ENCODE measurements at places on chromosomes 7 and 10.

GRCh38 chr10:21525367-21526187 lies at the start of gene SKIDA1:
TSS of gene SKIDA1 (minus strand) at chr10:21525682. CDS start at chr10:21517822, 7,860 bp downstream.
- DNase-seq, result peak; percentile 60

DNA sequence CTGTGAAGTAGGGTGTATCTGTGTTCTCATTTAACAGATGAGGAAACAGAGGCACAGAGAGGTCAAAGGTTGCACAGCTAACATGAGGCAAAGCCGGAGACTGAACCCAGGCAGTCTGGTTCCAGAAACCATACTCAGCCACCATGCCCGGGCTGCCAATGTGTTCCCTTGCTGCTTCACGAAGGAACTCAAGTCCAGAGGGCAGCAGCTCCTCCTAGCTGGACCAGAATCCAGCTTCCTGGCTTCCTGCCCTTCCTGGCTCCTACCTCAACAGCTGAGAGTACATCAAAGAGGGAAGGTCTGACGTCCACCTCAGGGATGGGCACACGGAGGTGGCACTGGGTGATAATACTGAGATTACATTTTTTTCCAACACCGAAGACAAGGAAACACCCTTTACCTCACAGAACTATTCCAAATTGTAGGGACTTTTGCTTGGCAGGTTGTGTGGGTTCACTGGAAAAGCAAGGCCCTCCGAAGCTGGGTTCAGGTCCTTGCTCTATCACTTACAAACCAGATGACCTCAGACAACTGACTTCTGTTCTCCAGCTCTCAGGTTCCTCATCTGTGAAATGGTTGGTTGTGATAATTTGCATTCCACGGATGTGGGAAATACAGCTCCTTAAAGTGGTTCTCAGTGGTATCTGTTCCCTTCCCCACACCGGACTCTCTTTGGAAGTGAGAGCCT lies 154.1 kb upstream of the ZMIZ1 start:
- DNase-seq, result no peak

DNA sequence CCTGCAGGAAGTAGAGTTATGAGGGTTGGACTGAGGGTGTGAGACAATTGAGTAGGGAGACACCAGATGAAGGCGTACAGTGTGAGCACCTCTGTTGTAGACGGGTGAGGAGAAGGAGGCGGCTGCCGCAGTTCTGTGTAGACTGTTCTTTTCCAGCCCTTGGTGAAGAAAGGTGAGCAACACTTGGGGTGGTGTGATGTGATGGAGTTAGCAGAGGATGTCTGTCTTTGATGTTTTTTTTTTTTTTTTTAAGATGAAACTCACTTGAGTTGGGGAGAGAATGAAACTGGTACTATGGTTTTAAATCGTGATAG lies 42.8 kb upstream of the RNF216 start:
- DNase-seq, result peak; percentile 49

DNA sequence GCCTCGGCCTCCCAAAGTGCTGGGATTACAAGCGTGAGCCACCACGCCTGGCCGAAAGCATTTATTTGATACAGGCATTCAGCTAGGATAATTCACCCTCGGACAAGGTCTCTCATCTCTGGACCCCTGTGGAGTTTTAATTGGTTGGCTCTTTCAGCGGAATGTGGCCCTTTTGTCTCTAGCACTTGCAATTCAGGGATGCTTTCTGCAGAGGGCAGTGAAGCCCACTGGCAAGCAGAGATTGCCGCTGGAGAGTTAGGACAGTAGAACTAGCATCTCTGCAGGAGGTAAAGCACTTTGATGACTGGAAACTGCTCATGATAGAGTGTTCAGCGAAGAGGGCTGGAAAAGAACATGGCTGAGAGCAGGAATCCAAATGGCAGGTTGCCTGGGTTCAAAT lies 62.0 kb downstream of the SUFU start:
- no peak for DNase-seq

DNA sequence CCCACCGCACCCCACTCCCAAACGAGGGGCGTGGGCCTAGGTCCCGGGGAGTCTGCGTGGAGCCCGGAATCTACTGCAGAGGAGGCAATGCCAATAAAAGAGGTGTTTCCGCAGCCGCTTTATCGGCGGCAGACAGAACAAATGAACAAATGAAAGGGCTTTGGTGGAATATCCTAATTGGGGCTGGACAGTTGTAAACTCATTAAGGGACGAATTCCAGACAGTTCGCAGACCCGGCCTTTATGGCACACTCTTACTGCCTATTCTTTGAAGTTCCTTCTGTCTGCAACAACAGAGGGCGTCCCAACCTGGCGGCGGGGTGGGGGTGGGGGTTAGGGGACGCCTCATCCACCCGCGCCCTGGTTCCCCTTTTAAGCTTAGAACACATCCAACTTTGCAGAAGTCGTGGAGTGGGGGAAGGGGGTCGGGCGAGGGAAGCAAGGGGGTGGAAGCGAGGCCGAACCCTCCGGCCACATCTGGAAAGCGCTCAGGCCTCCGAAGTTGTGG lies 4.1 kb downstream of the HOXA9 start:
- DNase-seq, result no peak

DNA sequence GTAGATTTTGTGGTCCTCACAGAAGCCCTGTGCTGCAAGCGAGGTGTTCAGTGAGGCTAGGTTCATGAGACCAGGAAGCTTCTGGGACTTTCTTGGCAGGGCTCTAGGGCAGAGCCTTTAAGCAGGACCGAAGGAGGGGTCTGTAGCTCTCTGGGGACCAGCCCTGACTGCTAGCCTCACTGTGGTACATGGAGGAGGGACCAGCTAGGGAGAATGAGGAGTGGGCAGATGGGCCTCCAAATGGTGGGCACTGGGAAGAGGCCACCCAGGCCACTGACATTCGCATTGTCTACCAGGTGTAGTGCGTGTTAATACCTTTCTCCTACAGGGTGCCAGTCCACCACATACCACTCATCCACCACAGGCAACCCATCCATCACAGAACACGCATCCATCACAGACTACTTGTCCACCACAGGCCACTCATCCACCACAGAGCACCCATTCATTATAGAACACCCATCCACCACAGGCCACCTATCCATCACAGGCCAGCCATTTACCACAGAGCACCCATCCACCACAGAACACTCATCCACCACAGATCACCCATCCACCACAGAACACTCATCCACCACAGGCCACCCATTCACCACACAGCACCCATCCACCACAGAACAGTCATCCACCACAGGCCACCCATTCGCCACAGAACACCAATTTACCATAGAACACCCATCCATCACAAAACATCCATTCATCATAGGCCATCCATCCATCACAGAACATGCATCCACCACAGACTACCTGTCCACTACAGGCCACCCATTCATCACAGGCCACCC lies 31.6 kb upstream of the ZNF488 start:
- no peak for DNase-seq

- DNase-seq, result no peak
Observed at GRCh38 chr7:69928621-69929020, 330.3 kb downstream of the AUTS2 start.

DNA sequence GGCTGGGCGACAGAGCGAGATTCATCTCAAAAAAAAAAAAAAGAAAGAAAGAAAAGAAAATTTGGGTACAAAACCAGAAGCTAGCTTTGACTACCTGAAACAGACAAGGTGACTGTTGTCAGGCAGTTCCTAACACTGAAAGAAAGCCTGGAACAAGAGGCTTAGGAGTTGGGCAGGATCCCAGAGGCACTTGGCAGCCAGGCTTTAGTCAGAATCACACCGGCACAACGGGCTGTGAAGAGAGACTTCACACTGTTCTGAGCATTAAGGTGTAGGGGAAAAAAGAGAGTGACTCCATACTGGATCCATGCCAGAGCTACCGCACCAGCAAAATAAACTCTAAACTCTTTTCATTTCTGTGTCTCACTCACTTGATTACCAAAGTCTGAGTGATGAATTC lies 130.8 kb downstream of the ZNF467 start:
- DNase-seq, result no peak

GRCh38 chr7:99368750-99369389 lies 5.7 kb upstream of the ARPC1B start:
- no peak for DNase-seq

DNA sequence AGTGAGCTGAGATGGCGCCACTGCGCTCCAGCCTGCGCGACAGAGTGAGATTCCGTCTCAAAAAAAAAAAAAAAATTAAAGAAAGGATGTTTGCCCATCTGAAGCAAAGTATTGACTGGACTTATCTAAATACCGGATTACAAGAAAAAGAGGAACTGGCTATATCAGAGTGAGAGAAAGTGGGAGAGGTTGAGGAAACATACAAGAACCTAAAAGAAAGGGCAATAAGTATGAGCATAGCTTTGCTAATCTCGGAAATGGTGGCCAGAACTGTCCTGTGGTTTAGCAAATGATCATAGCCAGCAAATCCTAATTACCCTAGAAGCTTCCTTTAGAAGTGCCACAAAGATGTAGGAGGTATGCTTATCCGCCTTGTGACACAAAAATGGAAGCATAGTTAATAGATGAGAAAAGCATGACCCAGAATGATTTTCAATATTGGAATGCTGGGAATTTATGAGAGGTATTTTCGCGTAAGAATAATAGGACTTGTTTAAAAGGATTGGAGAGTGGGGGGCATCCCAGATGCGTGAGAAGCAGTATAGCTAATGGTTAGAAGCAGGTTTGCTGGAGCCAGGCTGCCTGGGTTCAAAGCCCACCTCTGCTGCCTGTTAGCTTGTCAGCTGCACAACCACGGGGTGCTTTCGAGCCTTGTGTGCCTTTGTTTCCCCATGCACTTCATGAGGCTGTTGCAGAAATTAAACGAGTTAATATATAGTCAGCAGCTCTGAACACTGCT lies 1.2 kb upstream of the GTPBP4 start:
- no peak for DNase-seq

- DNase-seq, result no peak
Observed at GRCh38 chr10:70588255-70588654, 14.3 kb downstream of the PRF1 start.

DNA sequence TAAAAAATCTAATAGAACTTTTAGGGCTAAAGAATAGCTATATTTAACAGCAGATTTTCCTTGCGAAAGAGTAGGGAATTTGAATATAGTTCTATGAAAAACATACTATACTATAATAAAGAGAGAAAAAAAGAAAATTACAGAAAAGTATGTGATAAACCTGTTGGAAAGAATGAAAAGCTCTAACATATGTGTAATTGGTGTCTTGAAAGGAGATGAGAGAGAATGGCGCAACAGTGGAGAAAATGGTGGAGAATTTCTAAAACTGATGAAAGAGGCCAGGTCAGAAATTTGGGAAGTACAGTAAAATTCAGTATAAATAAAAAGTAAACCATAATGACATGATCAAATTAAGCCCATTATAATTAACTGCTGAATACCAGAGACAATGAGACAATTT lies 20.8 kb upstream of the CACNA2D1 start:
- no peak for DNase-seq

- DNase-seq, result peak; percentile 65
Observed at GRCh38 chr10:80535671-80536360, 1.9 kb upstream of the SH2D4B start.

- no peak for DNase-seq
Observed at GRCh38 chr10:118167056-118167700, 120.4 kb upstream of the RAB11FIP2 start.

DNA sequence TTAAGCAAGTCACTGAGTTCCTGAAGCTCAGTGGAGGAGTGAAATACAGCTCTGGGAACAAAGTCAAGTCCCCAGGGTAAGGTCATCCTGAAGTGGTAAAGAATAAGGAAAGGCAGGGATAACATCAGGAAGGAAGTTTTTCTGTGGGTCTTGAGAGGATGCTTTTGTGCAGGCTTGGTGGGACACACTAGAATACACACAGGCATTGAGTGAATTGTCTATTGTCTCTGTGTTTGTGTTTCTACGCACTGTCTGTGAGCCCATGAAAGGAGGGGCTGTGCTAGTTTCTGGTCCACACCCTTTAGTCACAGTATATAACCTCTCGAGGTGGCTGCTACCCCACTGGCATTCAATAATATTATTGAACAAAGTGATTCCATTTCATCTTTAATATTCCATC lies 95.8 kb upstream of the ABCB5 start:
- DNase-seq, result no peak

GRCh38 chr10:97514344-97514743 lies 15.6 kb downstream of the UBTD1 start:
- DNase-seq, result no peak

GRCh38 chr10:132433671-132434340 lies 36.8 kb downstream of the PWWP2B start:
- no peak for DNase-seq

DNA sequence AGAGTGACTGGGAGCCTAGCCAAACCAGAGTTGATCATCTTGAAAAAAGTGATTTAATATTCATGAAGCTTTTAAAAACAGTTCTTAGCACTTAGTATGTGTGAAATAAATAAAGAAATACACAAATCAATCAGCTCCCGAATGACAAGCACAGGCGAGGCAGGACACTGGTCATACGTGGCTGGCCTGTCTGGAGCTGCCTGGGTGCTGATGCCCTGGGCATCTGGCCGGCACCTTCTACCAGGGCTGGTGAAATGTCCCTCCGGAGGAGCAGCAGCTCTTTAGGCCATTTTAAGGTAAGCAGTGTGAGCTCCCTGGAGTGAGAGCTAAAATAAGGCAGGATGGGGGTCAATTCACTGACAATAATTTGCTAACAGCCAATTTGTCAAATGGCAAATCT lies 23.7 kb downstream of the IL15RA start:
- no peak for DNase-seq

DNA sequence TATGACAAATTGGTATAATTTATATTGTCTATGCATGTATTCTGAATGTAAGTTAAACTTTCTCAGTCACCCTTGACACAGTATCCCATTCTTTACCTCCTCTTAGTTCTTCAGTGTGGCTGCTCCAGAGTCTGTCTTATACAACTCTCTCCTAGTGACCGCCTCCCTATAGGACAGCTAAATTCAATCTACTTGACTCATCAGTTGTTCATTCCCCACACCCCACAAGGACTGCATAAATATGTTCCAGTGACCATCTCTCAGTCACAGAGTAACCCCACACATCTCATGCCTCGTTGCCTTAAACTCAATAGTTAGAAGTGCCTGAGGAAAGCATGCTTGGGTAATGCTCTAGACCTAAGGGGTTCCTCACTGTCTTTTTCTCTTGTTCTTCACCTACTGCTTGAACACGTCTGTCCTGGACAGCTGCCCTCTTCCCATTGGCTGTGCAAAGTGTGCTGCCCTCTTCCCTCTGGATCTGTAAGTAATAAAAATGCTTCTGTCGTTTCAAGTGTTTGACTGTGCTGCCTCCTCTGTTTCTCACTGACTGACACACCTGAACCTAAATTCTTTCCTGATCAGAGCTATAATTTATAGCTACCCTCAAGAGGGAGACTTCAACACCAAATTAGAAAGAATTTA lies 494.6 kb upstream of the GRM3 start:
- no peak for DNase-seq

GRCh38 chr7:107169120-107170050 lies 582 bp downstream of the HBP1 start:
- peak; percentile 85 for DNase-seq

DNA sequence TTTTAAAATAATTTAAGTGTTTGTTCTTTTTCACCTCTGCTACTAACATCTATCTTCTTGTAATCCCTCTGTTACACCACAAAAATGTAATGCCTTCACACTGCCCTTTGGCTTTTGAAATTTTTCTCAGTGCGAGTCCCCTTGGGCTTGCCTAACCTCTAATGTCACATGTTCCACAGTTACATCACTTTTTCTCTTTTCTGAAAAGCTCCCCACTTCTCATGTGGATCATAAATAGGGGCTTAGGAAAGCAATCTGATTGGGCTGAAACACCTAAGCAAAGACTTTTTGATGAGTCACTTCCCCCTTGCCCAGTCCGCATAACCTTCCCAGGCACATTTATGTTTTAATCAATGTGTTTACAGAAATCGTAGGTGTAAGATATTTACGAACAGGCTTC lies 288.2 kb downstream of the IPMK start:
- no peak for DNase-seq

GRCh38 chr7:92751902-92752901 lies 84.2 kb downstream of the CDK6 start:
- DNase-seq, result no peak

- no peak for DNase-seq
Observed at GRCh38 chr10:95547791-95548435, 13.3 kb downstream of the SORBS1 start.
